ENCODE measurements at places on chromosomes 12 and 14.
A peak's percentile ranks its signal among the peaks of the same experiment; 100 is the strongest.

- no peak for DNase-seq
Observed at GRCh38 chr12:27277846-27278260, 33.8 kb downstream of the STK38L start.

GRCh38 chr12:107360033-107360432 lies 266.7 kb upstream of the CRY1 start:
- DNase-seq = no peak

- no peak for DNase-seq
Observed at GRCh38 chr14:99757331-99758070, 35.7 kb upstream of the EML1 start.

DNA sequence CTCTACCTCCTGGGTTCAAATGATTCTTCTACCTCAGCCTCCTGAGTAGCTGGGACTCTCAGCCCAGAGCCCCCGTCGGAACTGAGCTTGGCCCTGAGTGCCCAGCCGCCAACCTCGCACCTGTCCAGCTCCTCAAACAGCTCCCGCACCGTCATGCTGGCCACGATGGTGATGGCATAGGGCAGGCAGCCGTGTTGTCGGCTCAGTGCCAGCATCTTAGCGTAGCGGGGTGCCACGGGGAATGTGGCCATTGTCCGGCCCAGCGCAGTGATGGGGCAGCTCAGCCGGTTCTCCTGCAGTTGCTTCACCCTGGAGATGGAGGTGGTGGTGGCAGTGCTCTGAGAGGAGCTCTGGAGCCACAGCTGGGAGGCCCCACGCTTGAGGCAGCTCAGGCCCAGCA lies 32.4 kb downstream of the DHX37 start:
- no peak for DNase-seq

DNA sequence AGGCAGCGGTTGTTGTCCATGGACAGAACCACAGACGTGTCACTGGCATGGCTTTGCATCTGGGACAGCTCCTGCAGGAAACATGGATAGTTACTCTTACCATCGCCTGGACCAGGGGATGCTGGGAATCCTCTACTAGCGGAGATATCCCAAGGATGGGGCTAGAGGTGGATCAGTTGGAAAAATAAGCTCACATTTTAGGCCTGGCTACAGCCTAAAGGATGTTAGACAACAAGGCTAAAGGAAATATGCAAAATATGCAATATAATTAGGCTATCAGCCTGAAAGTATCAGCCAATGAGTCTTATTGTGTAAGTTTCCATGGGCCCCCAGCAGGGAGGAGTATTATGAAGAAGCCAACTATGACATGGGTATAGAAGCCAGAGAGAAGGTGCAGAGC lies 5.0 kb downstream of the KRT76 start:
- no peak for DNase-seq

DNA sequence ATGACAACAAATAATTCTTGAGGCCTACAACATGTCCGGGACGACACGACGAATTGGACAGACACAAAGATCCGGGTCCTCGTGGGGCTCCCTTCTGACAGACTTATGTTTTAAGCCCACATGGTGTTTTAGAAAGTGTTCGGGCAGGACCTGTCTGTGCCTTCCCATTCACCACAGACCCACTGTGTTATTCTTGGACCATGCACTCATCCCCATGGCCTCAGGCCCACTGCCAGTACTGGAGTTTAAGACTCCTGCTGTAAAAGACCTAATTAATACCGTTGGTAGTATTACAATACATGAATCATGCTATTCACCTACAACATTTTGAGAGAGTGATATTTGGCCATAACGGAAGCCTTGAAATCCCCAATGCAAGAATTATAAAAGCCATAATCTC lies 20.0 kb downstream of the SLC15A4 start:
- DNase-seq = no peak

DNA sequence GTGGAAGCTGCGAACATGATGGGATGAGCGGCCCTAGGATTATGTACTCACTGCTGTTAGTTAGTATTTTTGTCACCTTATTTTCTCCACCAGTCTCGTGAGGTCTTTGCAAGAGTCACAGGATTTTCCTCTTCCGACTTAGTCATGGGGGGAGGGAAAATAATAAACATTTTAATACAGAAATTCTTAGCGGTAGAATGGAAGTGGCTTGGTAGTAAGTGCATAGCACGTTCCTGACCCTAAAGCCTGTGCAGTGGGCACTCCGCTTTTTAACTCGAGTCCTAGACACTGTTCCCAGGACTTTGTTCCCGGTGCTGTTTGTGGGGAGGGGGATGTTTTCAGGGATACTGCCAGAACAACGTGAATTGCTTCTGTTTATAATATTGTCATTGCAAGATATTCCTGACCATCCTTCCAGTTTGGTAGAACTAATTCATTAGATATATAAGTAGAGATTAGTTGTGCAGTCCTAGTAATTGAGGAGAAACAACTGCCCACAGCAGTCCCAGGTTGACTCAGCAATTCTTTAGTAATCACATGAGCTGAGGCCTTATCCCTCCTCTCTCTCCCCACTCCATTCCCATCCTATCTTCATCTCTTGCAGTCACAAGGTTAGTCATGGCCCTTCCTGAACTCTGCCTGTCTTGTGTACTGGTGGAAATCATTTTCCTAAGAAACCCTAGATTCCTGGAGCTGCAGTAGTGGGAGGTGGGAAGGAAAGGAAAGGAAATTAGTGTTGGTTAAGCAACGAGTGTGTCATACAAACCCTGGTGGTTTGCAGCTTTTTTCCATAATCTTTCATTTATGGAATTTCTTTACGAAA lies 799 bp downstream of the SLC38A6 start:
- no peak for DNase-seq

- DNase-seq = no peak
Observed at GRCh38 chr14:101379842-101380241, 181.5 kb upstream of the DIO3 start.

GRCh38 chr14:46988312-46988711 lies 336.7 kb upstream of the RPL10L start:
- DNase-seq = no peak

DNA sequence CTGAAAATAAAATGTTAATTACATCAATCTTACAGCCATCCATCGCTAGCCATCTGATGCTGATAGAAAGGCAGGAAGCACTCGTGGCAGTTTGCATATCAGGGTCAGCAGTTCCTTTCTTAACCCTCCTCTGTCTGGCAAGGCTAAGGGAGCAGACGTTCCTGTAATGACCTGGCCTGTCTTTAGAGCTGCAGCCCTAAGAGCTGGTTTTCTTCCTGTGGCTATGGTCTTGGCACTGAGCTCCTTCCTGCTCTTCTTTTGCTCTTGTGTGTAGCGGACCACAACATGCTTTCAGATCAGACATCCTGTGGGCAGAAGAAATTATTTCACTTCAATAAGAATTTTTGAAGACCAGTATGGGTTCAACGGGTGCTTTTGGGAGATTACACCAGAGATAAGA lies 170.4 kb downstream of the DAD1 start:
- DNase-seq = peak; percentile 62

- DNase-seq = no peak
Observed at GRCh38 chr12:15196221-15196620, 25.0 kb downstream of the RERG start.

- no peak for DNase-seq
Observed at GRCh38 chr14:27181333-27181732, 583.5 kb upstream of the NOVA1 start.

DNA sequence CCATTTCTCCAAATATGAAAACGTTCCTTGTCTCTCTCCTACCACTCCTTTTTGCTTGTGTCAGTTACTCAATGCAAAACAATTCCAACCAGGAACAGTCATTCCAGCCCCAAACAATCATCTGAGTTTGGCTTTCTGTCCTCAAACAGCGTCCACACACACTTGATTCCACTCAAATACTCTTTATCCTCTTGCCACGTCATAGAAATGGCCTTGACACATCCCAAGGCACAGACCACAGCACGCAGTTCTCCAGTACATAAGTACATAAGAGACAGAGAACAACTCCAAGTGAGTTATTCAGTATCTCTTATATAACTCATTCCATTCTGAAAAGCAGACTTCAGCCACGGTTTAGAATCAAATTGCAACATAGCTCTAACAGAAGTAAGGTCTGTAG lies 299.2 kb downstream of the RPS29 start:
- DNase-seq = no peak

DNA sequence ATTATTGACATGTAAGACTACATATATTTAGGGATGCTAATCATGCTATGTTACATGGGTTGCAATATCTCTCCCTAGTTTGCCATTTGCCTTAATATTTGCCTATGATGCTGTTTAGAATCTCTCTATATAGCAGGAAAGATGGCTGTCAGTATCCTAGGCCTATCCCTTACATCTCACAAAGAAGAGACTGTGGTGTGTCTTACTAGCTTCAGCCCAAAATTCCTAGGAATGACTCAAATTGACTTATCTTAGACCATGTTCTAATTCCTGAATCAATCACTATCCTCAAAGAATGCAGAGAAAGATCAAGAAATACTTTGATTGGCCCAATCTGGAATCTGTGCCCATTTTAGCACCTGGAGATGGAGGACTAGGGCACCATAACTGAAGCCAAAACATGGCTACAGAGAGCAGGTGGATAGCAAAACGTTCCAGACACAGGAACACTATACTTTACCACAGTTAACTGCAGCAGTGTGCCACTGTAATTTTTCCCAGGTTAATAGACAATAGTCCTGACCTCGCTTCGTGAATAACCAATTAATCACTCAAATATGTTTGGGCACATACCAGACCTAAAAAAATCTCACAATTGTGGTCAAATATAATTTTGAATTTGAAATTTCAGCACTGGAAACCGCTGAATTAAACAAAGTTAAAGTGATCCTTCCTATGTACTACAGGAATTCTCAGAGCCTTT lies 32.7 kb upstream of the GLIPR1 start:
- DNase-seq = no peak

DNA sequence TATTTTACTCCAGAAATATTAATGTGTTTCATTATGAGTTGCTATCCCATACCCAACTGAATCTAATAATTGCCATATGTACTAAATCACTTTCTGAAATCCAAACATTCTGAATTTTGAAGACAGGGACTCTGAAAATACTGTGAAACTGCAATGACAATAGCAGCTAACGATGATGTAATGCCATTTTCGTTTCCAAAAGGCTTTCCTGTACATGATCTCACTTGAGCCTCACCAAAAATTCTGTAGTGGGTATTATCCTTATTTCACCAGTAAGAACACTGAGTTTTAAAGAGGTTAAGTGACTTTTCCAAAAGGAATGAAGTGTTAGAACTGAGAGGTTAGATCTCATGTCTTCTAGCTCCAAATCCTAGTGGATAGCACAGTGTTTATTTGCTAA lies 133.3 kb downstream of the FLRT2 start:
- DNase-seq = no peak

- no peak for DNase-seq
Observed at GRCh38 chr14:59711080-59711479, 134.5 kb upstream of the CCDC175 start.

DNA sequence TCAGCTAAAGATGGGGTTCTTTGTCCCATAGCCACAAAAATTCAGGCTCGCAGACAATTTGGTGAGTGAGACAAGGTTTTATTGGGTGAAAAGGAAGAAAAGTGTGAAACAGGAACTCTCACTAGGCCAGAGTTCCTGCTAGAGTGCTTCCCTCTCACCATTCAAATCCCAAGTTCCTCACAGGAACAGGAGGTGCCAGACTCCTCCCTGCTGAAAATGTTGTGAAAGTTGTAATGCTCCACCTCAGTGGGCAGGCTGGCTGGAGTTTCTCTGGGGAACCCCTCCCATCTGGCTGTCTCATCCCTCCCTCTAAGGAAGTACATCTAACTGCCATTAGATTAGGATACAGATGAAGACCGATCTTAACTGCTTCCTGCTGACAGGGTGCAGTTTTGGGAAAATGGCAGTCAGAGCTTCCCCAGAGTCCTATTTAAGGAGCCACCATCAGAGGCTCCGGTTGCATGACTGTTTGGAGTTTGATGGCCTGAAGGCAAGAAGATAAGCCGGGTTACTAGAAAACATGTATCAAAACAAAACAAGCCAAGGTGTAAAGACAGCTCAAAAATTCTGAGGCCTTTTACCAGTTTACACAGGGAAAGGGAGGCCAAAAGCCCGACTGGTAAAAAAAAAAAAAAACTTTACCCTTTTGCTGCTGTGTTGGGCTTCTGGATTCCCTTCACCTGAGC lies 127.6 kb downstream of the FSCB start:
- DNase-seq = no peak

DNA sequence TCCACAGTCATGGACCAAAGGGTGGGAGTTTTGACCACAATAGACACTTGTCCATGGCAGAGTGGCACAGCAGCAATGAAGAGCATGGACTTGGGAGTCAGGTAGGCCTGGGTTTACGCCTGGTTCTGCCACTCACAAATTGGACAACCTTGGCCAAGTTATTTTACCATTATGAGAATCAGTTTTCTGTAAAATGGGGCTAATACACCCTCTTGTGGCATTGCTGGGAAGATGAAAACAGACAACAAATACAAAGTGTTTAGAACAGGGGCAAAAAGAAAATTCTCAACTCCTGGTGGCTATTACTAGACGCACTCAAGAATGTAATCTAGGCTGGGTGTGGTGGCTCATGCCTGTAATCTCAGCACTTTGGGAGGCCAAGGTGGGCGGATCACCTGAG lies 2.6 kb downstream of the C12orf43 start:
- no peak for DNase-seq

DNA sequence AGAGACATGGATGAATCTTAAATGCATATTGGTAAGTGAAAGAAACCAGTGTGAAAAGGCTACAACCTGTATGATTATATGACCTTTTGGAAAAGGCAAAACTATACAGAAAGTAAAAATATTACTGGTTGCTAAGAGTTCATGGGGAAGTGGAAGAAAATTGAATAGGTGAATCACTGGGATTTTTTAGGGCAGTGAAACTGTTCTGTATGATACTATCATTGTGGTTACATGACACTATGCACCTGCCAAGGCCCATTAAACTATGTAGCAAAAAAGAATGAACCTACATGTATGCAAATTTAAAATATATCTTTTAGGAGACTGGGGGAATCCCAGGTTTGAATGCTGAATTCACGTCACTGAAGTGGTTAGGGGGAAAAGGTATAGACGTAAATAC lies 12.6 kb upstream of the OR8S1 start:
- no peak for DNase-seq

DNA sequence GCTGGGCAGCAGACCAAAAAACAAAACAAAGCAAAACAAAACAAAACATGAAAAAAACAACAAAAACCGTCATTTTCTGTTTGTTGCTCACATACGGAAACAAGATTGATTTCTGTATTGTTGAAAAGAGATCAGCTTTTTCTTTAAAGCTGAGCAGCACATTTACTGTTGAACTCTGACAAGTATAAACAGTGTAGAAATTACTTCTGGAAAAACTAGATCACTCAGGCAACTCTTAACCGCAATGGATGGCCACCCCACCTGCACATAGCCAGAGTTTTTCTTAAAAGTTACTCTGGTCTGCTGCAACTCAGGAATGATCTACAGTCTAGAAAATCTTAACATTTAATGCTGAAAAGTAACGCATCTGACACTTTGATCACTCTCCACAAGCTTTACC lies 80.9 kb downstream of the PPM1H start:
- DNase-seq = no peak

GRCh38 chr14:80055667-80056496 lies 155.4 kb downstream of the DIO2 start:
- no peak for DNase-seq
